ENCODE measurements at places on chromosomes 5 and 9.
A peak's percentile ranks its signal among the peaks of the same experiment; 100 is the strongest.

GRCh38 chr5:165834891-165835290 lies 2329.5 kb downstream of the MAT2B start:
- no peak for DNase-seq

DNA sequence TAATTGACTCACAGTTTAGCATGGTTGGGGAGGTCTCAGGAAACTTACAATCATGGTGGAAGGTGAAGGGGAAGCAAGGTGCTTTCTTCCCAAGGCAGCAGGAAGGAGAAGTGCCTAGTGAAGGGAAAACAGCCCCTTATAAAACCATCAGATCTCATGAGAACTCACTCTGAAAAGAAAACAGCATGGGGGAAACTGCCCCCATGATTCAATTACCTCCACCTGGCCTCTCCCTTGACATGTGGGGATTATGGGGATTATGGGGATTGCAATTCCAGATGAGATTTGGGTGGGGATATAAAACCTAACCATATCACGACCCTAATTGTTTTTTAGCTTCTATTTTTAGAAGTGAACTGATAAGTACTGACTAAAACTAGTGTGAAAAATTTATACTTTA lies 1377.5 kb upstream of the DMAC1 start:
- no peak for DNase-seq

DNA sequence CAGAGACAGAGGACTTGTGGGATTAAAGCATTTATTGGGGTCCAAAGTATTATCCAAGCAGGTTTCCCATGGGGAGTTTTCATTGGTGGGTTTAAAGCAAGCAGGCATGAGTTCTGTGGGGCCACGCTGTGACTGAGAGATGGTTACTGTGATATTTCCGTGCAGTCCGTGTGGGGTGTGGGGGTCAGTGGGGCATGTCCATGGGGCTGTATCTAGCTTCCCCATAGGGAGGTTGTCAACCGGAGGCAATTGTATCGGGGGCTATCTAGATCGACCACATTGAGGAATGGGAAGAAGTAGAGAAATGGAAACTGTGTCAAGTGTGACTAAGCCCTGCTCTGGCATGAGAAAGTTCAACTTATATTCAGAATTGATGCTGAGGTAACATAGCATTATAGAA lies 7.1 kb upstream of the RPS23 start:
- no peak for DNase-seq

GRCh38 chr5:92676215-92677165 lies 904.5 kb downstream of the NR2F1-AS1 start:
- DNase-seq = no peak

- no peak for DNase-seq
Measured at GRCh38 chr5:91072881-91073280, 310.2 kb downstream of the ARRDC3 start.

- DNase-seq = no peak
Measured at GRCh38 chr5:88679638-88680037, 203.3 kb downstream of the MEF2C start.

DNA sequence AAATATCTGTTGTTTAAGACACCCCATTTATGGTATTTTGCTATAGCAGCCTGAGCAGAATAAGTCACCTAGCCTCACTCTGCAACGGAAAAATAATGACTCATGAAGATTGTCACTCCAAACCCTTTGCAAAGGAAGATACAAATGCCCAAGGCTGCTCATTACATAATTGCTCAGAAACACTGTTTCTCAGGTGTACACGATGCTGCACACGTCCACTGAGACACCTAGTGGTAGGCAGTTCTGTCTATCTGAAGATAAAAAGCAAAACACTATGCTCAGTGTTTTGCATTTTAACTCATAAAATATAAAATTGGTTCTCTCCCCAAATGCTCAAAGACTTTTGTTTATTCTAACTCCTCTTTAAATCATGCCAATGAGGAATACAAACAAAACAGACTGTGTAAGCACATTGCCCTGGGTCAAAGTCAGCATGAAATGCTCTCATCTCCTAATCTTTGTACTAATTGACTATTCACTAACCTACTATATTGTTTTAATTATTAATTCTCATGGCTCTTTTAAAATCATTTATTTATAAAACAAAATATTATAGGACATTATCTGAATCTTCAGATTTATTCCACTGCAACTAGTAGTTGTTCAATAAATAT lies 7.7 kb upstream of the TSLP start:
- peak; percentile 22 for DNase-seq

- DNase-seq = no peak
Measured at GRCh38 chr9:122526602-122527001, 491 bp downstream of the OR1N1 start.

- peak; percentile 79 for DNase-seq
Measured at GRCh38 chr5:140806834-140807775, at the start of gene PCDHA4. TSS of gene PCDHA4 (plus strand) at chr5:140807068.

DNA sequence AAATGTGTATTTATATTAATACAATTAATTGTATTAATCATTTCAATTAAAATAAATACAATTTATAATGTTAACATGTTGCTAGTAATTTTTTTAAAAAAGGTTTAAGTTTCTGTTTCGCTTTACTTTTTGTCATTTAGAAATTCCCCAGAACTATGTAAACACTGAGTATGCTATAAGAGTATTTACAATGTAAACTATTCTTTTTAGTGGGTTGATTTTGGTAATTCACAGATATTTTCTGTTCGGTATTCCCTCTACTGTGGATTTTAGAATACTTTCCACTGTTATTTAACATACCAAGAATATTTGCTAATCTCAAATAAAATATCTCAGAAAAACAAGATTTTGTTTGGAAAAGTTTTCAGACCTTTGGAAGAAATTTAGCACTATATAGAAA lies 1564.4 kb downstream of the EFNA5 start:
- no peak for DNase-seq

- DNase-seq = no peak
Measured at GRCh38 chr5:60993875-60994571, 49.0 kb downstream of the NDUFAF2 start.

DNA sequence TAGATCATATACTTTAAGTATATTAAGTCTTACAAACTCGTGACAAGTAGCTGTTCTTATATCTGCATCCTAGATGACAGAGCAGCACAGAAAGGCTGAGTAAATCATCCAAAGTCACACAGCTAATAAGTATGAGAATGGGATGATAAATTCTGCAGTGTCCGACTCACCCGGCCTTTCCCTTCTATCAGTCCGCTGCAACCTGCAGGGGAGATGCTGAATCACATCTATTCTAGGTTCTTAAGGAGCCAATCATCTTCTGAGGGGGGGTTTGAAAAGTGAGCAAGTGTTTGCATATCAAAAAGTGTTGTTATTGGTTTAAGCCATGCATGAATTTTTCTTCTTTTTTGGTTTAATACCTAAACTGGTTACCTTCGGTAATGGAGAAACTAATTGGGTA lies 38.9 kb downstream of the ADAMTS16 start:
- no peak for DNase-seq

- no peak for DNase-seq
Measured at GRCh38 chr5:1012900-1013237, 4.3 kb downstream of the NKD2 start.

DNA sequence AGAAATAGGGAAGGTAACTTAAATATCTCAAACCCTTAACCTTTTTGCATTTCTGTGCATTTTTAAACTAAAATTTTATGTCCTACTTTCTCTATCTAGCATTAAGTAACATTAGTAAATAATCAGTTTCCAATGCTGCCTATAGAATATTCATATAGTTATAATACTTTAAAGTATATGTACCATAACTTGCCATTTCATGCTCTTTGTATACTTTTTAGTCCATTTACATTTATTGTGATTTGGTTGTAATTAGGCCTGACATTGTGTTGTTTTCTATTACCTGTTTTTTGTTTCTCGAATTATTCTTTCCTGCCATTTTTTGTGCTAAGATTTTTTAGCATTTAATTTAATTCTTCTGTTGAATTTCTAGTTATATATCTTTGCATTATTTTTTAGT lies 13.7 kb downstream of the SLC12A2 start:
- DNase-seq = no peak
